OCI-M1 (cell line): ENCODE measurements at places on chromosomes 6 and 20.

DNA sequence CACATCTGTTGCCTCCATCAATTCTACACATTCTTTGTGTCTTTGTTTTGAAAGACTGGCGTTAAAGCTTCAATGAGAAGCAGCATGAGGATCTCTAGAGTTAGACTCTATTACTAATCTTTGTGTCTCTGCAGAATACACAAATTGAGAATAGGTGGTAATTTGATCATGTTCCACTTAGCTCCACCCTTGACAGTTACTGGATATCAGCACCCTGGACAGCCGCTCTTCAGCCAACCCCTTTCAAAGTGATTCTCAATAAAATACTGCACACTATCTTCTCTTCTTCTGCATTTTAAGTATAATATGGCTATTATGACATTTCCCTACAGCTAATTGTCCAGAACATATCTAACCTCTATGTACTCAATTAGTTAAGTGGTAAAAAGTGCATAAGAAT lies 54.3 kb upstream of the CNR1 start:
- DNase-seq: peak; percentile 54

GRCh38 chr20:40741507-40742106 lies 52.6 kb upstream of the MAFB start:
- peak; percentile 64 for DNase-seq

DNA sequence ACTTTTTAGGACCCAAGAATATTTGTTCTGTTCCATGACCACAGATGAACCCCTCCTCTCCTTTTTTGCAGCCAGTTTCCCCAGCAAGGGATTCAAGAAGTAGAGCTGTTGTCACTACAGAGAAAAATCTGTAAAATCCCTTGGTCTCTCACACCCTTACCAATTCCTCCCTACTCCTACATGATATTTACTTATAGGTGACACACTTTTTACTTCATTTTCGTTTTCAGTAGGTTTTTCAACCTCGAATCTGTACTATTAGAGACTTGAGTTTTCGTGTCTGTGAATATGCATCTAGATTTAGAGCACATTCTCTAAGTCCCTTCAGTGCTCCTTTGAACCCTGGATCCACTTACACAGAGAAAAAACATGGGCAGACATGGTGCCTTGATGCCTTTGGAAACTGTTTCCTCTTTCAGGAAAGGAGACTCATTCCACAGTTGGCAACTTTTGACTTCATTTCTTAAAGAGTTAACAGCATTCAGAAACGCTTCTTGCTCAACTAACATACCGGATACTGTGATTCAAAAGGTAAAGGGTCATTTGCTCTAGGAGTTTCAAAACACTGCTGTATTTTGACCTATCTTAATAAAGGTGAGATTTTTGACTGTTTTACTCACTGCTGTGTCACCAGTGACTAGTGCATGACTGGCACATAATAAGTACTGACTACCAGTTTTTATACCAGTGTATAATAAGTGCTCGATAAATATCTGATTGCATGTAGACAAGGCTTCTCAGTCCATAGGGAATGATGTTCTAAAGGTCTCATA lies 50.6 kb downstream of the LAMA4 start:
- no peak for DNase-seq

DNA sequence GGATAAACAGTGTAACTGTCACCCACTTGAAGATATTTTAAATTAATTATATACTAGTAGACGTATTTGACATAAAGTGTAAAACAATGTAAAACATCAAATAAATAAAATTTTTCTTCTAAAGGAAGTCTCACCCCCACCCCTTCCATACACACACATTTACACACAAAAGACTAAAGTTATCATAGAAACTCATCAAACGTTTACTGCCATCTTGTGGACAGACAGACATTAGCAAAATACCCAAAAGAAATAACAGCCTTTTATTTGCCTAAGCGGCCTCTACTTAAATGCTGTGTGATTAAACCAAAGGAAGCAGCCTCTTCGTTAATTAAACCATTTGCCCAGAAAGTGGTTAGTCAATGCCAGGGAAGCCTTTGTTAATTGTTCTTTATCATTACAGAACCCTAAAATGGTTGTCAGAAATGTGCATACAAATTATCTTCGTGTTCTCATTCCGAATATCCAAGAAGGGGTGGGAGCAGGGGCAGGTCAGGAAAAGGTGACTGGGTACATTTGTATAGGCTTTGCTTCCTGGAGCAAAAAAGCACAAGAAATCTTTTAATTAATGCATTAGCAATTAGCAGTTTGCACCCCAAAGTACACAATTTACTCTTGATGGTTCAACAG lies 176.2 kb upstream of the SASH1 start:
- peak; percentile 69 for DNase-seq

DNA sequence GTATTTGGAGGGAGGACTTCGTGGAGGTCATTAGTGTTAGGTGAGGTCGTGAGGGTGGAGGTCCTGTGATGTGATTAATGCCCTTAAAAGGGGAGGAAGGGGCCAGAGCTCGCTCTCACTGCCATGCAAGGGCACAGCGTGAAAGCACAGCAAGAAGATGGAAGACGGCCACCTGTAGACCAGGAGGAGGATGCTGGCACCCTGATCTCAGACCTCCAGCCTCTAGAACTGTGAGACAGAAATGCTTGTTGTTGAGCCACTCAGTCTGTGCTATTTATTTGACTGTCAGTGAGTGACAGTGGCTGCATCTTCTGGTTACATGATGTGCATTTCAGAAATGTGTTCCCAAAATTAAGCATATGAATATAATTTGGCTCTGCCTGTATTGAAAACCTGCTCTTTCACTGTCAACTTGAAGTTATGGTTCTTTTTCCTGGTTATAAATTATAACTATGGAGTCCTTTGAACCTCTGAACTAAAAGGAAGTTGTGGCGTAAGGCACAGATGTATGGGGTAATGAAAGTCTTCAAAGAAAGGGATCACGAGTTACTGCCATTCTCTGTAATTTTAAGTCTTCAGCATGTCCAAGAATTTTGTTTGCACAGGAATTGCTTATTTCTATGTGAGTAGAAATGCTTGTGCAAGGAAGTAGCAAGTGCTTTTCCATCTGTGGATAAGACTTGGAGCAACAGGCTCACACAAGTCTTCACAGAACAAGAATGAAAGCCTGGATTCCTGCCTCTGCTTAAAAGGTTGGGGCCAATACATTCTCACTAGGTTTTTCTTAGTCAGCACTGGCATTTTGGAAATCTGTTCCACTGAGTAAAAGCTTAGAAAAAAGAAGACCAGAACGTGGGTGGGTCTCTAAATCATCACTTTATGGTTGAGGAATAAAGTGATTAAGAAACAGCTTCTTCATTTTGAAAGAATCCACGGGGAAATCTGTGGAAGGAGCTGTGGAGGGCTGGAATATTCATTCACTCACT lies 10.3 kb downstream of the PPP1R14C start:
- DNase-seq: peak; percentile 41

DNA sequence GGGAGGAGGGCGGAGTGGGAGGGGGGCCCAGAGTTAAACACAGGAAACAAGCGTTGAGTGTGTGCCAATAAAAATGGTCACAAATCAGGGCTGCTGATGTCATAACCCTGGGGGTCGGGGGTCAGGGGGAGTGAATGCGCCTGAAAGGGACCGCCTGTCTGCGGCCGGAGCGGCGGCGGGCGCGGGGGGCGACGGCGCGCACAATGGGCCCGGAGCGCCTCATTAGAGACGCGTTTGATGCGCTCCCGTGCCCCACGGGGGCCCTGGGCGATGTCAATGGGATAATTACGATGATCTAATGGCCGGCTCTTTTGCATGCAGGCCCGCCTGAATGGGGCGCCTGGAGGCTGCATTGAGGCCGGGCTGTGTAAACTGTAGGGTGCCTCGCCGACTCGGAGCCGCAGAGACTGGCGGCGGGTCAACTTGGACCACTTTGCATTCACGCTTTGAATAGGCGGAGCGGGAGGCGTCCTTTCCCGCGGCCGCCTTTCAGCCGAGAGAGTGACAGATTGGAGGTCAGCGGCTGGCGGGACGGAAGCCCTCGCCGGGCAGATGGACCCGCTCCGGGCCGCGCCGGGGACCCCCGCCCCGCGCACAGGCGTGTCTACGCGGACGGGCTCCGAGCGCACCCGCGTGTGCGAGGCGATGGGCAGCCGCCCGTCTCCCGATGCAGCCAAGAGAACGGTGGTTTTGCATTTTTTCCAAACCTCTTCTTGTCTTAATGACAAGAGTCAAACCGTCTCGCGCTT lies 296.1 kb downstream of the TFAP2C start:
- DNase-seq: no peak
